Activated CD4-positive, alpha-beta T cell treated with anti-CD3 and anti-CD28 coated beads for 1 hour (primary cell): ENCODE measurements at places on chromosomes 13 and 19.

DNA sequence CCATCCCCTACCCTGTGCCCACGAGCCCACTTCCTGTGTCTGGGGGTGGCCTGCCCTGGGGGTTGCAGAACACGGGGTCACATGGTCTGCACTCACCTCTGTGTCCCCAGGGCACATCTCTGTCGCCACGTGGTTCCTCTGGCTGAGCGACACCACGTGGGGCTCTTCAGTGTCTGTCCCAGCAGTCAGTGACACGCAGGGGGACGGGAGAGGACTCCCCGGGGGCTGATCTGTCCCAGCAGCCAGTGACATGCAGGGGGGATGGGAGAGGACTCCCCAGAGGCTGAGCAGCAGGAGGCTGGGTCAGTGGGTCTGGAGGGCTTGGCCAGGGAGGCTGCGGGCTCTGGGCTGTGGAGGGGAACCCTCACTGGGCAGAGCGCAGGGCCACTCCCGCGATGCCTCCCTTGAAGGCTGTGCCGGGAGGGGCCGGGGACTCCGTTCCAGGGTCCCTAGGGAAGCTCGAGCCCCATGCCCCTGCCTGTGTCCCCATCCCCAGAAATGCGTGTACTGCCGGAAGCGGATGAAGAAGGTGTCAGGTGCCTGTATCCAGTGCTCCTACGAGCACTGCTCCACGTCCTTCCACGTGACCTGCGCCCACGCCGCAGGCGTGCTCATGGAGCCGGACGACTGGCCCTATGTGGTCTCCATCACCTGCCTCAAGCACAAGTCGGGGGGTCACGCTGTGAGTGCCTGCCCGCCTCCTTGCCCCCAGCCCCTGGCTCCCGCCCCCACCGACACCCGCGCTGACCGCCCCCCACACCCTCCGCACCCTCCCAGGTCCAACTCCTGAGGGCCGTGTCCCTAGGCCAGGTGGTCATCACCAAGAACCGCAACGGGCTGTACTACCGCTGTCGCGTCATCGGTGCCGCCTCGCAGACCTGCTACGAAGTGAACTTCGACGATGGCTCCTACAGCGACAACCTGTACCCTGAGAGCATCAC is 174.8 kb downstream of the KDM4B start:
- no peak for DNase-seq

DNA sequence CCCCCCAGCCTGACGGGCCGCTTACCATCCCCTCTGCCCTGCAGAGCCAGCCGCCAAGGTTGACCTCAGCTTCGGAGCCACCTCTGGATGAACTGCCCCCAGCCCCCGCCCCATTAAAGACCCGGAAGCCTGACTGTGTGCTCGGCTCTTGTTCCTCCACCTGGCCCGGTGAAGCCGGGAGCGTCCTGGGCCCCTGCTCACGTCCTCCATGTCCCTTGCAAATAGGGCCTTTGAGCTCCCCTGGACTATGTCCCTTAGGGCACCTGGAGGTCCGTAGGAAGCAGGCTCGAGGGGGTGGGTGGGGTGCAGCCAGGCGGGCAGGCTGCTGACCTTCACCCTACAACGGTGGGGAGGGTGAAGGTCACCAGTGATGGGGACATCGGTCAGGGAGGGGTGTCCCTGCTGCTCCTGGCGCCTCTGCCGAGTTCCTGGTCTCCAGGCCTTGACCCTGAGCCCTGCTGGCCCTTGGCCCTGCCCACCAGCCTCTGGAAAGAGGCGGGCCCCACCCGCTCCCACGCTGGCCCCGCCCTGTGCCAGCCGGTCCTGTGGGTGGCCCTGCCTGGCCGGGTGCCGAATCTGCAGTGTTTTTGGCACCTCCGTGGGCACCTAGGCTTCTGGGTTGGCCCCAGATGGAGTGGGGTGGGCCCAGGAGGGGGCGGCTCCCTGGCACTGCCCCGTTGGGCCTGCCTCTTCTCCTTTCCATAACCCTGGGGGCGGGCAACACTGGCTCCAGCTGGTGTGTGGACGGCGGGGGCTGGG is 3.3 kb downstream of the ATP5F1D start:
- no peak for DNase-seq

DNA sequence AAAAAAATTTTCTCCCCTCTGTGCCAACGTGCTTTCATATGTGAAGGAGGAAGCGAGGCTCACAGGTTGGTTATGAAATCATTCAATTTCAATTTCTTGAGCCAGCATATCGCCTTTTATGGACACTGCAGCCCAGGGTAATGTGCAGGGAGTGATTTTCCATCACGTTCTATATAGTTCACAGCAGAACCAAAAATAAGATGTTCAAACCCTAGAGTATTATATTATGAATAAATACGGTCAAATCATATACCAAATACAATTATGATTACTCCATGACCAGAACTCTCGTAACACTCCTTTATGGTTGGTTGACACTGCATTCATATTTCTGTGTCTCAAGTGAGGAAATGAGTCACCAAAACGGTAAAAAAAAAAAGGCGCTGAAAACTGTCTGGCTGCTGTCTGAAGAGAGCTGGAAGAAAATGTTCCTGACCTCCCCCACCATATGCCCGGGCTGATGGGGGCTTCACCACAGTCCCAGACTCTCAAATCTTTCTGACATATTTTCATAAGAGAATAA is 75.8 kb upstream of the UBAC2 start:
- no peak for DNase-seq

DNA sequence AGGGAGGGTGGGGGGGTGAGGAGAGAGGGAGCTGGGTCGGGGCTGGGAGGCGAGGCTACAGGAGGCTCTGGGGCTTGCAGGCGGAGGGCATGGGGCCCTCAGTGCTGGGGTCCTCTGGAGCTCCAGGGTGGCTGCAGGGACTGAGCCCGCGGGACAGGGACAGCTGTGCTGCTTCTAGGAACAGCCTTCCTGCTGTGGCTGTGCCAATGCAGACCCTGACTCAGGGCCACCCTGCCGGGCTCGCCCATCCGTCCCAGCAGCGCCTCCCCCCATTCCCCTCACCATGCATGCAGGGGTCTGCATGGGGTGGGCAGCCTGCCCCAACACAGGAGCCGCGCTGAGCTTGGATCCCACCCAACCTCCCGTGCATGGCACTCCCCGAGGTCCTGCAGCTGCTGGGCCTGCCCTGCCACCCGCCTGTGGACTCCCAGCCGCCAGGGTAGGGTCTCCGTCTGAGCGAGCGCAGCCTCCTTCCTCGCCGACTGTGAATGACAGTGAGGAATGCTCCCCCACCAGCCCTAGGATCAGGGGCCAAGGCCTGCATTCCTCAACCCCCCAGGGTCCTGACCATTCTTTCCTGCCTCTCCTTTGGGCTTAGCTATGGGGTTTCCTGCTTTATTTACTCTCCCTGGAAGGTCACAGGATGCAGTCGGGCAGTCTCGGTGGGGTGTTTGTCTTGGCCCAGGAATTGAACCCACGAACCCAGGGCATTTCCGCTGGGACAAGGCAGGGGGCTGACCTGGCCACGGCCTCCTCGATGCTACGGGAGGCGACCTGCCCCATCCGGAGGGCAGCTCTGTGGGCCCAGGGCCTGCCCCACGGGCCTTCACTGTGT is 23.4 kb downstream of the CEBPG start:
- no peak for DNase-seq

- DNase-seq: no peak
Measured at GRCh38 chr19:9627856-9628255, 6.8 kb upstream of the ZNF561 start.

GRCh38 chr13:68636784-68637183 is 1406.6 kb upstream of the PCDH9 start:
- DNase-seq: no peak

DNA sequence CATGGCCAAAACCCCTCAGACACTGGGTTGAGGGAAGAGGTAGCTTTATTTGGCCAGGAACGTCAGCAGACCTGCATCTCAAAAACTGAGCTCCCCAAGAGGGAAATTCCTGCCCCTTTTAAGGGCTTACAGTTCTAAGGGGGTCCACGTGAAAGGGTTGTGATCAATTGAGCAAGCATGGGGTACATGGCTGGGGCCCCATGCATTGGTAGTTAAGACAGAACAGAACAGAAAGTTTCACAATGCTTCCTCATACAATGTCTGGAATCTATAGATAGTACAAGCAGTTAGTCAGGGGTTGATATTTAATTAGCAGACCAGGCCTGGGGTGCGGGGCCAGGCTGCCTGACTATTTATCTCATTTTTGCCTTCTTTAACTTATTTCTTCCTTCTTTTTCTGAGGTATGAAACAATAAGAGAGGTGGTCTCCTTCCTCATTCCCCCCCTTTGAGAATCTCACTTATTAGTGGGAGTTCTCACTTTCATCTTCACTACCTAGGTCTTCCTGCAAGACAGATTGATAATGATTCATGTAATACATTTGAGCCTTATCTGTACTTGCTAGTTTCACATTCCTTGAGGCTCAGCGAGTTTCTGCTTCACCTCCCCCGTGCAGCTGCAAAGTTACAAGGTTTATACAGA is 84.8 kb downstream of the SLC25A15 start:
- no peak for DNase-seq

DNA sequence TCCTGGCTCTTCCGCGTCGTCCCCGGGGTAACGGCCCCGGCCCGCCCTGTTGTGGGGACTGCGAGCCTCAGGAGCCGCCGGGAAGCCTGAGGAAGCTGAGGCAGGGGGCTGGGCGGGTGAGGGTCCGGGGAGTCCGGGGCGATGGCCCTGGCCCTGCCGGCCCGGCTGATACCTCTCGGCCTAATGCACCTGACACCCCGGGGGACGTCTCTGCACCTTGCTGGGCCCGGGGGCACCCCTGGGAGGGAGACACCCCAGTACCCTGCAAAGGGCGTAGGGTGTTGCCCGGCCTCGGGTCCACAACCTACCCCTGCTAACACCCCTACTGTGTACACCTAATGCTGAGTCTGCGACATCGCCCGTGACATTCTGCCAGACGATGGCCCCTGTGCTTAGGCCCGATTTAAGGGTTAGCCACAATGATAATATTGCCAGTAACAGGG is 410 bp downstream of the PIN1 start:
- DNase-seq: no peak

DNA sequence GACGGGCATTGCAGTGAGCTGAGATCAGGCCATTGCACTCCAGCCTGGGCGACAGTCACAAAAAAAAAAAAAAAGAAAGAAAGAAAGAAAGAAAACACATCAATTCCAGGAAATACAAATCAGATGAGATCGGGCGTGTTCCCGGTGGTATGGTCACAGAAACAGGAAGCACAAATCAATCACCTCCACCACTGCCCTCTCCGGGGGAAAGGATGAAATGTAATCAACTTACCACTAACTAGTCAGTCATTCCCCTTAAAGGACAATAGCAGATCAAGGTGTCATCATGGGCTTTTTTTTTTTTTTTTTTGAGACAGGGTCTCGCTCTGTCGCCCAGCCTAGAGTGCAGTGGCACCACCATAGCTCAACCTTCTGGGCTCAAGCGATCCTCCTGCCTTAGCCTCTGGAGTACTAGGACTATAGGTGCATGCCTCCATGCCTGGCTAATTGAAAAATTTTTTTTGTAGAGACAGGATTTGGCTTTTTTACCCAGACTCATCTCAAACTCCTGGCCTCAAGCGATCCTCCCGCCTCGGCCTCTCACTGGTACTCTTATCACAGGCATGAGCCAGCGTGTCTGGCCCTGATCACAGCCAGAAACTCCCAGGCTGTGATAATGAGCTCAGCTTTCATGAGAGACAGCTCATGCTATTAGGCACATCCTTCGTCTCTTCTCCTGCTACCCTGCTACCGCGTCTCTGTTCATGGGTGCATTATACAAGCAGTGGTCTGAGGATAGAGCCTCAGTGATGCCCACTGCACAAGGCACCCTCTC is 6.8 kb upstream of the DPRX start:
- no peak for DNase-seq

GRCh38 chr13:49235856-49236431 is 11.8 kb upstream of the CDADC1 start:
- no peak for DNase-seq

DNA sequence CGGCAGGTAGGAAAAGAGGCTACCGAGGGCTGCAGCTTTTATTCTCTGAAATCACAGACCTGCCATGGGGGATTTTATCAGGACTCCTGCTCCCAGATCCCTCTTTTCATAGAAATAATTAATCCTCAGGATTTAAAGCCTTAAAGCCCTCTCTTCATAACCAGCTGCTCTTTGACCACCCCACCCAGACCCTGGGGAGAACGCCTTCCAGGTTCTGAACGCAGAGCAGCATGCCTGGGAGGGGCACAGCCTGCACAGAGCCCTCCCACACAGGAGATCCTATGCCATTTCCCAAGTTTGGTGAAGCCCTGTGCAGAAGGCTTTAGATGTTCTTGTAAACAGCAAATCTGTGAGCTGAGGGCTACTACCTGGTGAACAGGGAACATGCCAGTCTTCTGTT is 91.1 kb downstream of the STOML3 start:
- no peak for DNase-seq

GRCh38 chr13:25630329-25630900 is 258.6 kb downstream of the ATP8A2 start:
- DNase-seq: no peak

DNA sequence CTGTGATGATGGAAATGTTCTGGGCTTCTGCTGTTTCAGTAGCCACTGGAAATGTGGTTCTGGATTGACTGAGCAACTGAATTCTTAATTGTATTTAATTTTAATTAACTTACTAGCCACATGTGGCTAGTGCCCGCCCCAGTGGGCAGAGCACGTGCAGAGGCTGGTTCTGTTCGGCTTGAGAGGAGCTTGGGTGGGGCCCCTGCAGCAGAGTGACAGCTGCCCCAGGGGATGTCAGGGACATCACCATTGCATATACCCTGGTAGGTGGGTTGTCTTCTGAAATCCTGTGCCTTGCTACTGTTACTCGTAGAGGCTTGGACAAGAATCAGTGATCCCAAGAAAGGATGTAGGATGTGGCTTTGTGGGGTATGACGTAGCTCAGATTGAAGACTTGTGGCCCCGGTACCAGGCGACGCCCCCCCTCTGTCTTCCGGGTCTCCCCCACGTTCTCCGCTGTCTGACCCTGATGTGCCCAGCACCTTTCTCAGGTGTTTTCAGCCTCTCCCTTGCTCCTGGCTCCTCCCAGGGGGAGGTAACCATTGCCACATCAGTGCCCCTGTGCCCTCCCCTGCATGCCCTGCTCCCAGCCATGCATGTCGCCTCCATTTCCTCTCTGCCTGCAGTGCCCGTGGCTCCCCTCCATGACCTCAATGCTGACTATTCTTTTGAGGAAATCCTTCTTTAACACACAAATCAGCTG is 102.6 kb upstream of the RNF113B start:
- DNase-seq: no peak

- no peak for DNase-seq
Measured at GRCh38 chr13:84366506-84366905, 484.2 kb upstream of the SLITRK1 start.

GRCh38 chr19:48274938-48275337 is 5.1 kb downstream of the ZNF114 start:
- no peak for DNase-seq

DNA sequence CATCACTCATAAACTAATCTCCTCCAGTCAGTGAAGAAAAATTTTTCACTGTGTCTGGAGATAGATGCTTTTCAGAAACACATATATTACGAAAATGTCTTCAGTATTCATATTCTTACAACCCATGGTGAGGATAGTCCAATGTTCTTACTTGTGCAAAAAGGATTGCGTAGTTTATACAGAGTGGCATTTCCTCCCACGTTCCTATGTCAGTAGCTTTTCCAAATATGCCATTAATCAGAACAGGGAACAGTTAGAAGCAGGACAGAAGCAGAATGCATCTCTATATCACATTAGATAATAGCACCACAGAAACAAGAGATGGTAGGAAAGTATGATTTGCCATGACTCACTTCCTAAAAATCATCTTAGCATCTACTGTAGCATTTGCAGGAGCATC is 282.9 kb downstream of the SLITRK5 start:
- no peak for DNase-seq
